Naive thymus-derived CD8-positive, alpha-beta T cell (primary cell): ENCODE measurements at places on chromosomes 2 and 18. TPM values are rescaled to one million over a fixed set of nuclear protein-coding genes. Genes with fewer than 3 reads are reported as not detected.

ADD2 gene
- 1.8 TPM for polyA plus RNA-seq

HOXD8 gene
- not detected for polyA plus RNA-seq

TRIM54 gene
- polyA plus RNA-seq, result not detected

ANKRD36 gene
- 7.6 TPM for polyA plus RNA-seq

DES gene
- not detected for polyA plus RNA-seq

PAIP2B gene
- polyA plus RNA-seq, result 1.9 TPM

PDE1A gene
- polyA plus RNA-seq, result not detected

- no peak for DNase-seq
Measured at GRCh38 chr2:228669690-228670089, 488.2 kb upstream of the SPHKAP start.

- no peak for DNase-seq
Measured at GRCh38 chr2:33190393-33190937, 243.7 kb downstream of the LTBP1 start.

DNA sequence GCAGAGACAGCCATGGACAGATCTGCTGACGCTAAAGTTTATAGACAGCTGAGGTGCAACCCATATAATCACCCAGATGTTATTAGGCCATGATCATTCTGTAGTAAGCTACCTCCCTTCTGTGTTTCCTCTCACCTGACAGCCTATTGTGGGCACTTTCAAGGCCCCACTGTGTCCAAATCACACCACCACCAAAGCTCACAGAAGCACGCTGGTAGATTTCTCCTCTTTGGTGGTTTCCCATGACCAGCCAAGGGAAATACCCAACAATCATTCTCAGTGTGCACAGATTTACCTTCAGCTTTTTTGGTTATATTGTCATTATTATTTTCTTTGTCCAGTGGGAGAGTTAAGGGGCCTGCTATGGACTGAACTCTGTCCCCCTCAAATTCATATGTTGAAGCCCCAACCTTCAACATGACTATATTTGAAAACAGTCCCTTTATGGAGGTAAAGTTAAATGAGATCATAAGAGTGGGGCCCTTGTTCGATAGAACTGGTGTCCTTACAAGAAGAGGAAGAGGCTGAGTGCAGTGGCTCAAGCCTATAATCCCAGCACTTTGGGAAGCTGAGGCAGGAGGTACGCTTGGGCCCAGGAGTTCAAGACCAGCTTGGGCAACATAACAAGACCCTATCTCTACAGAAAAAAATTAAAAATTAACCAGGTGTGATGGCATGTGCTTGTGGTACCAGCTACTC is 74.0 kb upstream of the MSH6 start:
- no peak for DNase-seq

- DNase-seq, result peak; percentile 60
Measured at GRCh38 chr2:113248997-113249770, 29.5 kb downstream of the PAX8 start.

GRCh38 chr2:38835015-38835601 is 40.6 kb downstream of the DHX57 start:
- DNase-seq, result no peak

DNA sequence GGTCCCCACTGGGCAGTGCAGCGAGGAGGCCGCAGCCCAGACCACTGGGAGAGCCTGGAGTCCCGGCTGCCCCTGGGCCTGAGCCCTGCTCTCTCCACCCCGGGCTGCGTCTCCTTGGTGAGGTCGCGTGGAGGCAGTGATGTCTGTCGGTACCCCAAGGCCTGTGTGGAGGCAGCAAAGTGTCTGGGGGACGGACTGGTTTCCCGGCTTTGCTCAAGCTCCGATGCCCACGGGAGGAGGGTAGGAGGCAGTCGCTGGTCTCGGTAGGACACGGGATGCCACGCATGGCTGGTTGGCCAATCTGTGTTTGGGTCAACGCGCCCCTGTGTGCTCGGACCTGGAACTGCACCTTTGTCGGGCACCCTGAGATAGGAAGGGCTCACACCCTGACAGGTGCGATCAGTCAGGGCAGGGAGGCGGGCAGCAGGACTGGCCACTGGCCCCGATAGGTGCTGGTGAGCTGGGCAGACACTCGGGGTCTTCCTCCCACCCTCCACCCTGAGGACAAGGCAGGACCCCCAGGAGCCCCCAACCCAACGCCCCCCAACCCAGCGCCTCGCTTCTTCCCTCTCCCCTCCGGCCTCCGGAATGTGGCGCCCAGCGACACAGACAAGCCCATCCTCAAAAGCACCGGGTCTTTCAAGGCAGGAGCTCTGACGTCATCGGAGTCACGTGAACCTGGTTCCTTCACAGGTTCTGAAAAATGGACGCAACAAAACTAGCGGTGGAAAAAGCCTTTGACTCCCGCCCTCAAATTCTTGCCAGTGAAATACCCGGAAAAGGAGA is 288.6 kb downstream of the NDUFA10 start:
- DNase-seq, result no peak

DNA sequence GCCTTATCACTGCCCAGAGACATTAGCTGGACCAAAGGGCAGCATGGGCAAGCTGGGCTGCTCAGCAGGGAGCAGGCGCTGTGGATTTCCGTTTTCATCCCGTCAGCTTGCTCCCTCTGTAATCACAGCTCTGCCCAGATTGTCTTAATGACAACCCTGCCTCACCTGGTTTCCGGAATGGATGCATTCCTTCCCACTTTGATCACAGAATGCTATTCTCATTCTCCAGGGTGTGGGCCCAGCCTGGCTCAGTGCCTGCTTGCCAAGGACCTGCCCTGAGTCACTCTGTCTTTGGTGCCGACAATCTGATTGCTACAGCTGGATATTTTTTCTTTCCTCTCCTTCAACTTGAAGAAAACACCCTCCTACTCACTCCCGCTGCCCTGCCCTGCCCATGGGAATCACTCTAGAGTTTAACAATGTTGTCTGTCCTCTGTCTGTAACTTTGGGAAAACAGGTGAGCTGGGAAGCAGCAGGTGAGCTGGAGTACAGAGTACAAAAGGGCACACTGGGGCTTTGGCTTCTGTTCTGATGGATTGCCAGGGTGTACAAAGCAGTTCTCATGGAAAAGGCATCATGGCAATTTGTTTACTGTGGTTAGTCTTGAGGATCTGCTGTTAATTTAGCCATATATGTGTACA is 27.2 kb upstream of the FAM136A start:
- no peak for DNase-seq

DNA sequence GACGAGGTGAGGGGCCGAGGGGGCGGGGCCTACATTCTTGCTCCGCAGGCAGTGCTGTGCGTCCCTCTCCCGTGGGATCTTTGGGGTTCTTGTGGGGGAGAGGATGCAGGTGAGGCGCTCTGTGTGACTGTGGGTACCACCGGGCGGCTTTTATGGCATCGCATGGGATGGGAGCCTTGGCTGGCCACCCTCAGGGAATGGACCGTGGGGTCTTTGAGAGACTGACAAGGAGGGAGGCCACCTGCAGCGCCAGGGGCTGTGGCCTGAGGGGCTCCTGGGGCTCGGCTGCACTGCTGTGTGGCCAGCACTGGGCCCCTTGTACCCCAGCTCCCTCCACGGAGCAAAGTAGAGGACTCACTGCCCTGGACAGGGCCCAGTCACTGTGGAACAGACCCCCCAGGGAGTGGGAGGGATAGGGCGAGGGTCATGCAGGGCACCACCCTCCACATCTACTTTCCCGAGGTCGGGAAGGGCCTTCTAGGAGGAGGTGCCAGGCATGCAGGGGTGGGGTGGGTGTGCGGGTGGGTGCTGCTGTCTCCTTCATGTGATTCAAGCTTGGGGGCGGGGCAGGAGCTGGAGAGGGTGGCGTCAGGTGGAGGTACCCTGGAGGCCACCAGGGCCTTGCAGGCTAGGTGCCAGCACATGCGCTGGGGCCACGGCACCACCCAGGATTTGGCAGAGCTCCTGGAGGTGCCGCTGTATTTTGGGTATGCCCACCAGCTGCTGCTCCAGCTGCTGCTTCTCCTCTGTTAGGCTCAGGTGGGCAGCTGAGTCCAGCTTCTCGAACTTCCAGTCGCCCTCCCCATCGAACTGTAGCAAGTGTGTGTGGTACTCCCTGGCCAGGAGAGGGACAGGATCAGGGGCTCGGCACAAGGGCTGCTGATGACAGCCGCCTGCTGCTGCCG is 1072.4 kb downstream of the RPIA start:
- peak; percentile 62 for DNase-seq

DNA sequence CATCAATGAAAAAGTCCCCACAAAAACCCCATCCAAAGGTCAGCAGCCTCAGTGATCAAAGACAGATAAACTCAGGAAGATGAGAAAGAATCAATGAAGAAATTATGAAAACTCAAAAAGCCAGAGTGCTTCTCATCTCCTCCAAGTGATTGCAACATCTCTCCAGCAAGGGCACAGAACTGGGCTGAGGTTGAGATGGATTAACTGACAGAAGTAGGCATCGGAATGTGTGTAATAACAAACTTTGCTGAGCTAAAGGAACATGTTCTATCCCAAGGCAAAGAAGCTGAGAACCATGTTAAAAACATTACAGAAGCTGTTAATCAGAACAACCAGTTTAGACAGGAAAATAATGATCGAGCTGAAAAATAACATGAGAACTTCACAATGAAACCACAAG is 442.8 kb upstream of the SYT4 start:
- DNase-seq, result no peak

DNA sequence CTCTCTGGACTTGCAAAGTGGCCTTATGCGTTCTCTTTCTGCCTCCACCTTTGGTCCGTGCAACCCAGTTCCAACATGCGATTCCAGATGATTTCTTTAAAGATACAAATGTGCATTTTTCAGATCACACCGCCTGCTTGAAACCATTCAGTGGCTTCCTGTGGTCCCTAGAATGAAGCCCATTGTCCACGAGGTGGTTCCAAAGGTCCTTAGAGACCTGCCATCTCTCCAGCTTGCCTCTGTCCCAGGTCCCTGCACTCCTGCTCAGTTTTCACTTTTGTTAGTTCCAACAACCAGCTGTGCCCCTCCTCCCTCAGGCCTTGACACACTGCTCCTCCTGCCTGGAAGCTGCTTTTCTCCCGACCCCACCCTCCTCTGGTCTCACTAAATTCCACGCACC is 3.6 kb upstream of the INO80C start:
- no peak for DNase-seq

GRCh38 chr2:50751311-50752031 is 280.5 kb downstream of the NRXN1 start:
- DNase-seq, result no peak
